ENCODE measurements at places on chromosomes 2 and 18. TPM values are rescaled to one million over a fixed set of nuclear protein-coding genes. Genes with fewer than 3 reads are reported as not detected.

Gene VIT
- total RNA-seq = not detected

DNA sequence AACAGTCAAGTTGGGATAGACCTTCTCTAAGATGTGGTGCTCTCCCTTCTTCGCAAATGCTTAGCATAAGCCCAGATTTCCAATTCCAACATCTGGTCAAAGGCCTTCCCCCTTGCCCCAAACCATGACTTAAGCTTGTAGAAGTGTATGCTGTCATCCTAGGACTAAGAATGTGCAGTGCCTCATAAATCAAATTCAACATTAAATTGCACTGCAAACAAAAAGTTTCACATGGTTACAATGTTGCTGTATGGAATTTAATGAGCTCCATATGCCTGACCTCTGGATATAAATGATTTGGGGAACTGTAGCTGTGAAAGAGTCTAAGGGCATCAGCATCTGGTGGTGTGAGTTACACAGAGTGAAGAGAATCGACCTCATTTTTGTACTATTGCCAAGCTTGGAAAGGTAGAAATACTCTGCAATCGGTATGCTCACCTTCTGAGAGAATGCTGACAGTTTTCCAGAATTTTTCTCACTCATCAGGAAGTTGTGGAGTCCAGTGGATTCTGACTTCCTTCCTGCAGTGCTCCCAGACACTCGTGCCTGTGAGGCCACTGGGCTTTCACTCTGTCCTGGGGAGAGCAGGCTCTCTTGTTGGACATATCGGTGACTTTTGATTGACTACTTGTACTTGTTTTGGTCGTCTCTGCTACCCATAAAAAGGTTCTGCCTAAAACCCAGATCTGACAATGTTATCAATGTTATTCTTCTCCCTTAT lies 40.6 kb downstream of the FASTKD2 start:
- no peak for DNase-seq

Gene SLC14A1
- total RNA-seq = not detected

Gene SULT1C2
- total RNA-seq = not detected

- no peak for DNase-seq
These were observed 96.4 kb upstream of the FOSL2 start for GRCh38 chr2:28296243-28296642.

DNA sequence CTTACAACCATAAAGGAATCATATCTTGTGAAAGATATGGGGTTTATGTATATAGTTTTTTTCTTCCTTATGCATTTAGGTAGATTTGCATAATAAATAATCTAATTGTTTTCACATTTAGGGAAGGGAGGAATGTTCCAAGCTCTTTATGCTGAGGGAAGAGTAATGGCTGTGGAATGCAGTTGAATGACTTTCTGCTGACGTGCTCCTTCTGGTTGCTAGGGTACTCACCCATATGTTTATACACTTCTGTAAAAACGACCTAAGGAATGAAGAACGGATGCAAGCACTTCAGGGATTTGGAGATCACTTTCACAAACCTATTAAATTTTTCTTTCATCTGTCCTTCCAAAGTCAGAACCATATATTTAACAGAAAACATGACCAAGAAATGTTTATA lies 29.2 kb upstream of the PPP4R1 start:
- no peak for DNase-seq

GRCh38 chr2:75807992-75808391 lies 97.3 kb upstream of the GCFC2 start:
- DNase-seq = no peak

GRCh38 chr18:51953521-51953920 lies 386.5 kb upstream of the DCC start:
- no peak for DNase-seq

Gene SAG
- not detected for total RNA-seq

DNA sequence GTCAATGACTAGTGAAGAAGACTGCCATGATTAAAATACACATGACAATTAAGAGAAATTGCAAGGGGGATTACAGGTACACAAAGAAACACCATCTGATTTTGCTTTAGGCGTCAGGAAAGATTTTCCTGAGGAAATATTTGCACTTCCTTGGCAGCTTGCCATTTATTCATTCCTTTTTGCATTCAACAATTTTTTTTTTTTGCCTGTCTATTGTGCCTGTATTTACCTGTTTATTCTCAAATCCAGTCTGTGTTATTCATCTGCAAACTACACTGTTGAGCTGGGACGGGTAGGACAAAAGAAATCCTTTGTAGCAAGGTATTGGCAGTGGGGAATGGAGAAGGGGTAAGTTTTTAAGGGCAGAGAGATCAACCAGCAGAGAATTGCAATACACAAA lies 31.8 kb downstream of the SMAD2 start:
- no peak for DNase-seq

DNA sequence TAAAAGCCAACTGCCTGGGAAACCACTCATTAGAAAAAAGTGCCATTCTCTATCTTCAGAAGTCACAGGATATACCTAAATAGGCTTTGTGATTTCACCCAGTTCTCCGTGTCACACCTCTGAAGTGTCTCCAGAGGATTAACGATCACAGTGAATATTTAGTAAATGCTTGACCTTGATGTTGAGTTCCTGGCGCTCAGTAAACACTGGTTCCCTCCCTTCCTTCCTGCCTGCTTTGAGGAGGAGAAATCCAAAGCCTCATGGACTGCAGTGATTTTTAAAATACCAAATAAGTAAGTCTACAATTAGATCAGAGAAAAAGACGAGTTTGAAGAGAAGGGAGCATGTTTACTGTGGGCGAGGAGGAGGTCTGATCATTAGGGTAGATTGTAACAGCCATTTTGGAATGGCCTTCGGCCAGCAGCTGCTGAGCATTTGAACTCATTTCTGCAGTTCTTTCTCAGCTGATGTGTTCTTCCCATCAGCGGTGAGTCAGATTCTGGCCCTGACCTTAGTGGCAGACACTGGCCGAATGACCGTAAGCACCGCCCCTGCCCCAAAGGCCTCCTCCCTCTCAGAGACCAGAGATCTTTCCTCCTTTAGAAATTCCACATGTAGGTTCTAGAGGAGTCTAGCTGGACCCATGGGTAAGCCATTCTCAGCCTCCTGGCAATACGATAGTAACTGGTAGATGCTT lies 62.1 kb upstream of the SLC16A14 start:
- no peak for DNase-seq

Gene CTAGE1
- not detected for total RNA-seq

DNA sequence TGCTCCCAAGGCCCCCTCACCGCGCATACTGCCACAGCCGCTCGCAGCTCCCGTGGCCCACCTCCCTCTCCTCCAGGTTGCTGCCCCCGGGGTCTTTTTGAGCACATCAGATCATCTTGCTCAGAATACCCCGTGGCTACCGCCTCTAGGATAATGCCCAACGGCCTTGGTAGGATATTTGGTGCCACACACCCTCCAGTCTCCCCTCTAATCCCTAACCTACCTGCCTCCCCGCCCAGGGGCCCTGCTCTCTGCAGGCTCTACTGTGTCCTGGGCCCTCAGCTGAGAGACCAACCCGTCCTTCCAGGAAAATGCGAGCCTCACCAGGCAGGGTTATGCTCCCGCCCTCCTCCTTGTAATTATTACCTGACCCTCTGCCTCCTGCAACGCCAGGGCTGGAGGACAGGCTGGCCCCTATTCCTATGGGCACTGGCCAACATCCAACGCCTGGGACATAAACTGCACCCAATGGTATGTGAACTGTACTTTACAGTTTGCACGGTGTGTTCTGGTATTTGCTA lies 1.5 kb upstream of the MTCL1 start:
- no peak for DNase-seq

Gene TOGARAM2
- not detected for total RNA-seq

GRCh38 chr18:3015204-3015592 lies 2.3 kb upstream of the LPIN2 start:
- DNase-seq = no peak

- no peak for DNase-seq
These were observed 10.9 kb downstream of the CERS6 start for GRCh38 chr2:168466834-168467565.

Gene PSMA8
- total RNA-seq = 0.37 TPM

DNA sequence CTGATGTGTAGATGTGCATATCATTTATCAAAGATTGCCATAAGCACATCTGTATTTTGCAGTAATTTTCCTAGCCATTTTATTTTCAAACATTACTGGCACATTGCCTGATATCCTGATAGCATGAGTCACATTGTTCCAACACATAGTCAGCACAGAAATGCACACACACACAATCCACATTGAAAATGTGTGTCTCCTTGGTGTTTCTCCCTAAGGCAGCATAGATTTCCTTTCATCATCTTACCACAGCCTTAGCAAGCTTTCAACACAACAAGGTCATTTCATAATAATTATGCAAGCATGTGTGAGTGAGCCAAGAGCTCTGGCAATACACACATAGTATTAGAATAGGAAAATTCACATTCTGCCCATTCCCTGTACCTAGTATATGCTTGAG lies 245.4 kb upstream of the MEIS1 start:
- DNase-seq = no peak

DNA sequence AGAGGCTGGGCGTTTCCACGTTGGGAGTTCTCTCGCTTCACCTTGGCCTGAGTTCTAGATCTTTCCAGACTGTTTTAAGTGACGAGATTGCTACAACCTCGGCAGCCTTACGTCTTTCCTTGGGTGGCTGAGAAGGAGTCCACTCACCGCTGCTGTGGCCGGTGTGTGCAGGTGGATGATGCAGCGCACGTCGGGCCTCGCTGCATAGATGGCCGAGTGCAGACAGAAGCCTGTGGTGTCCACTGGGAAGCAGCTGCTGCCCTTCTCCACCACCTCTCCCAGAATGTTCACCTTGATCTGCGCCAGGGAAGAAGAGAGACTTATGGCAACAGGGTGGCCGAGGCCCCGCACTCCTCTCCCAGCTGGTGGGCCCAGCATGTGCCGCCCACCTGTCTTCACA lies 75.7 kb downstream of the ADD2 start:
- DNase-seq = no peak

Gene RPS27A
- total RNA-seq = 1,406 TPM

DNA sequence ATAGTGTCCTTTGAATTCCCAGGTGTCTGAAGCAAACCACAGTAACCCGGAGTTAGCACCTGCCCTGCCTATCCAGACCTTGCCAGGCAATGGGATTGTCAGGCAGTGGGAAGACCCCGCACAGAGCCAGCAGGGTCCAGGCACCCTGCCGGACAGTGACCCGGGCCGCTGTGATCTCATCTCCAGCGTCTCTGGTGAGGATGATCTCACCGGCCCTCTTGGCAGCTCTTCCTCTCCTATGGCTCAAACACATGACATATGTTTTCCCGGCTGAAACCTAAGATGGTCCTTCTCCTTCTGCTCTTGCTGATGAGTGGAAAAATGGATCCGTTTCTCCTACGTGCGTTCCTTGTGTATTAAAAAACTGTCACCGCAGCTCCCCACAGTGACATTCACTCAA lies 75.1 kb downstream of the ACOXL start:
- no peak for DNase-seq

- DNase-seq = no peak
These were observed 2.2 kb downstream of the HMSD start for GRCh38 chr18:63951302-63951705.

DNA sequence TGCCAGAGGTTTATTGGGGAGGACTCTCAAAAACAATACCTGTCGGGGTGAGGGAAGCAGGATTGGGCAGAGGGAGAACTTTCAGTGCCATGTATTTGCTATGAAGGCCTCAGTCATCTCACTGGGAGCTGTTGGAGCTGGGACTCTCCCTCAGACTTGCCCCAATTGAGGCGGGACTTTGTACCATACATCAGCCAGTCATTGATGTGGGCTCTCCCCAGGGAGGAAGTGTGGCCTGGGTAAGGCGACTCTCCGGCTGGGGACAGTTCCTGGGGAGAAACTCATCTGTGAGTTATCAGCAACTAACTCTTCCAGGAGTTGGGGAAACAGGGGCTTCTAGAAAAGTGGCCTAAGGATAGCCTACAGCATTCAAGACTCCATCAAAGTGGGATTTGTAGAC lies 66.5 kb downstream of the FTCDNL1 start:
- DNase-seq = no peak

- DNase-seq = no peak
These were observed 43.0 kb upstream of the ITGB6 start for GRCh38 chr2:160242893-160243564.

Gene ALPP
- total RNA-seq = not detected

GRCh38 chr2:135052997-135053474 lies 944 bp downstream of the RAB3GAP1 start:
- DNase-seq = peak; percentile 7

GRCh38 chr2:142030735-142031134 lies 100.1 kb downstream of the LRP1B start:
- DNase-seq = no peak

DNA sequence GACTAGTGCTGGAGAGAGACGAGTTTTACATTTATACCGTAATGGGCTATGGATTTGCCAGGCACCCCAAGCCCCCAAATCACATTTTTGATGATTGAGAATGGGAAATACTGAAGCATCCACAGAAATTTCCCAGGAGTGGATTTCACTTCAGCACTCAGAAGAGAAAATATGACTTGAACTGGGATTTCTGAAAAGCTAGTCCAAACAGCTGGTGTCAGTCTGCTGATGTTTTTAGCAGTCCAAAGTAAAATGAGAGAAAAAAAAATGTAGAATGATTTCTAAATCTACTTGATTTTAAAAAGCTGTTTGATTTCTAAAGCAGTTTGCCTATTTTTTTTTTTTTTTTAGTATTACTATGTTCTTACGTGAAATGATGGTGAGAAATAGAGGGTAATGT lies 105.0 kb downstream of the PLEKHM3 start:
- DNase-seq = no peak

DNA sequence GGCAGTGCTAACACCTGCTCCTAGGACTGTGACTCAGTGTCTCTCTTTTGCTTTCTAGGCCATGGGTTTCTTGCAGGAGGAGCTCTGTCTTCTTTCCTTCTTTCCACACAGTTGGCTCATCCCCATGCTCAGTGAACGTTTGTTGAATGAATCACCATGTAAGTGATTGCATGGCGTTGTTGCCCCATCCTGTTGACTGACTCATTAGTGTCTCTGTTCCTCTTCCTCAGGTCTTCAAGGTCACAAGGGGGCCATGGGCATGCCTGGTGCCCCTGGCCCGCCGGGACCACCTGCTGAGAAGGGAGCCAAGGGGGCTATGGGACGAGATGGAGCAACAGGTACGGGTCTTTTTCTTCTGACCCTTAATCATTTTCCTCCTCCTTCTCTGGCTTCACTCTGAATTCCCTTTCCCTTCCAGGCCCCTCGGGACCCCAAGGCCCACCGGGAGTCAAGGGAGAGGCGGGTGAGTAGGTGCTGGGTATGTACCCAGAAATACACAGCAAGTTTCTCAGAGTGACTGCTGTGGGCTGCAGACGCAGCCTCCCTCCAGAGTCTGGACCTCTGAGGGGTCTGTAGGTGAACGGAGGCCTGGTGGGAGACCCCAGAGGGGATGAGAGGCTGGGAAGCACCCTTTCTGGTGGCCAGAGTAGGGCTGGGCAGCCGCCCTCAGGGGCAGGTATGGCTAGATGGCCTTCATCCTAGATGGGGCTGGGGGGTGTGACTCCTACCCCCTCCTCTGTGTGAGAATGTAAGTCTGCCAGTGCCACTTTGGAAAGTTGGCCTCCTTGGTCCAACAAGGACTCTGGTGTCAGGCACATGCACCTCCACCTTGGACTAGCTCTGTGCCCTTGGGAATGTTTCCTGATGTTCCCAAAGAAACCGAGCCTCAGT lies 32.4 kb downstream of the MARCO start:
- DNase-seq = no peak

- no peak for DNase-seq
These were observed 154.2 kb downstream of the FAM210A start for GRCh38 chr18:13572148-13572547.

- DNase-seq = no peak
These were observed 160.1 kb upstream of the MAPRE2 start for GRCh38 chr18:34880882-34881834.

Gene IL1RL1
- total RNA-seq = not detected

- DNase-seq = no peak
These were observed 3.7 kb upstream of the SIX3 start for GRCh38 chr2:44937688-44938240.

Gene ANO7
- 0.46 TPM for total RNA-seq

Measured in OCI-LY7 (cell line).